ENCODE measurements at places on chromosomes 7 and 10. TPM values are rescaled to one million over a fixed set of nuclear protein-coding genes. Genes with fewer than 3 reads are reported as not detected.

The HMX2 gene
- total RNA-seq: not detected

The CNTNAP2 gene
- not detected for total RNA-seq

The AKR1C4 gene
- not detected for total RNA-seq

The NKX2-3 gene
- 5.2 TPM for total RNA-seq

The PDGFA gene
- total RNA-seq: 91.9 TPM

The WAPL gene
- total RNA-seq: 45.1 TPM

The PROSER2 gene
- total RNA-seq: 6.5 TPM

The CADPS2 gene
- total RNA-seq: 47.7 TPM

The HECTD2 gene
- 7.3 TPM for total RNA-seq

The USP54 gene
- total RNA-seq: 7.8 TPM

The FAM25G gene
- total RNA-seq: not detected
